ENCODE measurements at places on chromosomes 16 and 17.

- DNase-seq: no peak
These were observed 724 bp downstream of the MVP start for GRCh38 chr16:29820730-29821642.

DNA sequence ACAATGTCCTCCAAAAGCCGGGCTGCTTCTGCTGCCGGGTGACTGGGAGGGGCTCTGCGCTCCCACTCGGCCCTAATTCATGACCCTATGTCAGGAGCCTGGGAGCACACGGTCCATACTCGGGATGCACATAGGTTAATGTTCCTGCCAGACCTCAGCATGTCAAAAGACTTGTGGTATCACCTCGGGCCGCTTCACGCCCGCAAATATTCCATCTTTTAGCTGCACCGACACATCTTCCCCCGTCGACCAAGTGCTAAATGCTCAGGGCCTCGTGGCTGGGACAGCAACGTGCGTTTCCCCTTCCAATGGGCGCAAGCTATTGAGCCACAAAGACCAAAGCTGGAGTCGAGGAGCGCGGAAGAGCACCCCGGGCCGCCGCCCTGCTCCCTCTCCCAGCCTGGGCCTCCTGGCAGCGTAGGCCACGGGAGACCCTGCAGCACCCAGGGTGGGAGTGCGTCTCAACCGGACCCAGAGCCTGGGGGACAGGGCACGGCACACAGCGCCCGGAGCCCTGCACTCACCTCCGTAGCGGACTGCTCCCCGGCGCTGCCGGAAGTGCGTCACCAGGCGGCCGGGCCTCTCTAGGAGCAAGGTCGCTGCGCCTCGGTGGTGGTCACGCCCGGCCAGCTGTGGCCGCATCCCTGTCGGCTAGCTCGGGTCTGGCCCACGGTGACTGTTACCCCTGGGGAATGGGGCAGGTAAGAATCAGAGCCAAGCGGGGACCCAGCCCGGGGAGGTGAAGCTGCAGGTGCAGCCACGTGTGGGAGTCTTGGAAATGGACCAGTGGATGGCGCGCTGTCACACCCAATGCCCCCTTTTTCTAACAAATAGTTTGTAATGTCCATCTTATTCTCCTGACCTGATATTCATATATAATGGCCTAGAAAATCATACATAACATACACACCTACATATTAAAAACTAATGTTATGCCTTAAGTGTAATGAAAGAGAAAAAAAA, at the start of gene ZNF23:
ZNF23 (minus strand) TSS at position 562 of the 963 bp plus-strand sequence. CDS start 5,451 bp downstream, outside the sequence.
- DNase-seq: peak; percentile 59

DNA sequence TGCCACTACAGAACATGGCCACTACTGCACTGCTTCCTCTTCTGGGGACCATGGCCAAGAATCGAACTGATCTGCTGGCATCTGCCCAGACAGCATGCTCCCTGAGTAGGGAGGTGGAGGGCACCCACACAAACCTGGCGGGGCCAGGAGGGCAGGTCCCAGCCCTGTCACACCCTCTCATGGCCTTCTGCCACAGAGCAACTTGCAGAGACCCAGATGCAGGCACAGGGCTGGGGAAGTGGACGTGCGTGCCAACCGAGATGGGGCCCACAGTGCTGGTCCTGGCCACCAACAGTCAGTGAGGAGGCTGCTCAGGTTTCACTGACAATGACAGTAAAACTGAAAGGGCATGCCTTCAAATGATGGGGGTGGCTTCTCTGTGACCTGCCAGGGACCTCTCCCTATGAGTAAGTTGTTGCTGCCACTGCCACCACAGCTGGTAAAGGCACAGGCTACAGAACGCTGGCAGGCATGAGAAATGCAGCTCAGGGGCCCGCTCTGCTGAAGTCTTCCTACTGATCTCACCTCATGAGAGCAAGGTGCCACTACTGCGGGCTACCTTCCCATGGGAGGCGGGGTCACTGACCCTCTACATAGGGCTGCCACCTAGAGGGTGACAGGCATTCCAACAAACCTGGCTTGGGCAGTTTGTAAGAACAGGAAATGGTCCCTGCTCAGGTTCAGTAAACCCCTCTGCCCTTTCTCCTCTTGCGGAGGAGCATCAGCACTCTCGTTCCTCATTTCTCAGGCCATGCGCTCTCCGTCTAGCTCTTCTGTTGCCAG, 15.5 kb downstream of the HIC1 start:
- no peak for DNase-seq

DNA sequence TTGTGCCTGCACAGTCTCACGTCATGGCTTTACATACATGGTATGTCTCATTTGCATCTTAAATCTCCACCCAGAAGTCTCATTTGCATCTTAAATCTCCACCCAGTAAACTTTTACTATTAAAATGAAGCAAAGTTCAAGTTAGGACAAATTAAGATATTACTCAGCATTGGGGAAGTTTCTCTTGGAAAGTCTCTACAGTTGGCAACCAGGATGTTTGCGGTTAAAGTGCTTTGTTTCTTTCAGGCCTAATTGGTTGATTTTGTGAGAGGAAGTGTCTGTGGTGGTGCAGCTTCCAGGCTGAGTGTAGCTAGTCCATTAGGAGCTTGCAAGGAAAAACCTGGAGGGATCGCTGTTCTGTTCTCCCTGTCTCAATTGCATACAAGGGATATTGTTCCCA, 1373.3 kb upstream of the GOT2 start:
- no peak for DNase-seq

- DNase-seq: no peak
These were observed 7.5 kb downstream of the BTBD17 start for GRCh38 chr17:74354123-74354522.

DNA sequence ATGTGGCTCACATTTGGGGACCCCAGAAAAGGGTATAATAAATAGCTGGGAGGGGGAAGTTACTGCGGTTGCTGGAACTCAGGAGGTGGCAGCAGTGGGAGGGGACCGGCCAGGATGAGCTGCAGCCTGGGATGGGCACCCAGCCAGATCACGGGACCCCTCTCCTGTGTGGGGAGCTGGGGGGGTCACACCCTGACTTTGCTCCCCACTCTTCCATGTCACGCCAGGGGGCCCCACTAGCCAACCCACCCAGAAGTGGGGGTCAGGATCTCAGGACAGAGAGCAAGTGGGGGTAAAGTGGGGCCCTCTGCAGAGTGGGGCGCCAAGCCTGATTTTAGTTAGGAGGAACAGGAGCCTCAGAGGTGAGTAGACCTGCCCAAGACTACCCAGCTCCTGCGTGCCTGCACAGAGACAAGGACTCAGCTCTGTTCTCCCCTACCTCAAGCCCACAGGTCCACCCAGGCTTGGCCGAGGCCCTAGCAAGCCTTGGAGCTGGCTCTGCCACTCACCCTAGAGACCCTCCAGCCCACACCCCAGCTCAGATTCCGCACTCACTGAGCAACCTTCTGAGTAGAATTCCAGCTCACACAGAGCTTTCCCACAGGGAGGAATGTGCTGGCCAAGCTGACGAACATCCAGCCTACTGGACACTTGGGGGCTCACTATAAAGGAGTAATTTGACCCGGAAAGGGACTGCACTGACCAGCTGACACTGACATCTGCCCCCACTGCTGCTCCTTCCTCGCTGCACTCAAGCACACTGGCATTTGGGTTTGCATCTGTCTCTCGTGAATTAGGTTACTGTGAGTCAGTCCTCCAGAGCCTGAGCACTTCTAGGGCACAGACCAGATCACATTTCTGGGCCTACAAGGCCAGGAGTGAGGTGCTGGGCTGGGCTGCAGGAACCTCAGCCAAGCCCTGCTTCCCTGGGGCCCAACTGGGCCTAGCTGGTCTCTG, 310.1 kb downstream of the C16orf95 start:
- no peak for DNase-seq

GRCh38 chr16:69243479-69243878, 56.5 kb downstream of the SNTB2 start:
- no peak for DNase-seq

DNA sequence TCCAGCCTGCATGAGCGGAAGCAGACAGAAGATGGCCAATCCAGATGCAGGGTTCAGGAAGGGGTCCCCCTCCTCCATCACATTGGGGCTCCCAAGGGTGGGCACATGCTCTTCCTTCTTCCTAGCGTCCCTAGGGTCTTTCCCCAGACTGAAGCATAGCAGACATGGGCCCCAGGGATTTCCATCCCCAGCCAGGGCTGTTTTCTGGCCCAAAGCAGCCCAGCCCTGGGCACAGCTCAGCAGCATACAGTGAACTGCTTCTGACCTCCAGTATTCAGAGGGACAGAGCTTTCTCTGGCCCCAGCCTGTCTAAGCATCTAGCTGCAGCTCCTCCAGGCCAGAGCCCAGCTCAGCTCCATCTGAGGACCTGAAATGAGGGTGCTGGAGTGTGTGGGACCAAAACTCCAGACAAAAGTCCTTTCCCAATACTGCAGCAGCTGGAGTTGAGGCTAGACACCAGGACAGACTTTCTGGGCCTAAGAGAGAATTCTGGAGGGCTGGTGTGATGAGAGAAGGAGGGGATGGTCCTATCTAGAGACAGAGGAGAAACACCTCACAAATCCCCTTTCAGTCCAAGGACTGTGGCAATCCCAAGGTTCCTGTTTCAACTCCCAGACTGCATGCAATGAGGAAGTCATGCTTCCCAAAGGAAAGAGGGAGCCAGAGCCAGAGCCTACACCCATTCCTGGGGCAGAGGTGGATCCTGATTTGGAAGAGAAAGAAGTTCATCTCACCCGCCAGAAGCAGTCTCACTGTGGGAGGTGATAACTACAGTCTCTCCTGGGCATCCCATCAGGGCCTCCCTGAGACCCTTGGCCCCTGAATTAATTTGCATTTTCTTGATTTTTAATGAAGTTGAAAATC, 4.5 kb upstream of the FOXN1 start:
- DNase-seq: no peak

DNA sequence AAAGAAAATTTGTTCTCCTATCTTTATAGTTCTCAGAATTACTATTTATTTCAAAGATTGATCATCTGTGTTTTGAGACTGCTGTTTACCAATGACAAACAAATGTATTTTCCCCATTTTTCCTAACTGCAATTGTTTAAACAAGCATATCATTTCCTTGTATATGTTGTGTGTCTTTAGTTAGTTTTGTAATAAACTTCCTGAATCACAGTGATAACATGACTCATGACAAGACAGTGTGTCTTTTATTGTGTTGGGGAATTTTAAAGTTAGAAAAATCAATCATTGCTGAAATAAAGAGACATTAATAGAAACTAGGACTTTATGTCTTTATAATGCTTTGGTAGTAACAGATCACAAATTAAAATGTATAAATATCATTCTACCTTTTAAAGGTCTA, 348.5 kb downstream of the KCNJ2 start:
- DNase-seq: no peak

- DNase-seq: no peak
These were observed 233.2 kb downstream of the PRKCA start for GRCh38 chr17:66535611-66536010.

GRCh38 chr17:34991606-34992005, 11.3 kb downstream of the LIG3 start:
- no peak for DNase-seq

DNA sequence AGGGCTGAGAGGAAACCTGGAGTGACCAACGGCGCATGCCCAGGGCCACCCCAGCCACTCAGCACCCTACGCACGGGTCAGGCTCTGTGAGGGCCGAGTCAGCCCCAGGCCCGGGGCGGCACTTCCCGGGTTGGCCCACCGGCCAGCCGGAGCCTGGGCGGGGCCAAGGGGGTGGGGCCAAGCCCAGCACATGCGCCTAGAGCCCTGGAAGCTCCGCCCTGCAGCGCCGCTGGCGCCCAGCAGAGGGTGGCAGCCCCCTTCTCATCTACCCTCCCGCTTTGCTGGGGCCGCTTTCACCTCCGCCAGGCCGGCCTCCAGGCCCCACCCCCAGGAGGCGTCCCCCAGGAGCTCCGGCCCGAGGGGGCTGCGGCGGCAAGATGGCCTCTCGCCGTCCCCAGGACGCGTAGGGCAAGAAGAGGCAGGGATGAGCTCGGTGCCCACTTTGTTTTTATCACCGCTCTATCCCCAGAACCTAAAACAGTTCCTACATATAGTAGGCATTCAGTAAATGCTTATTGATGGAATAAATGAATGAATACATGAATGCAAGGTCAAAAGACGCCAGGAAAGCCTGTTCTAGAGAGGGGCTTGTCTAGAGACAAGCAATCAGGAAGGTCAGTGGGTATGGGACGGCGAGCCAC, 31.3 kb downstream of the MYO18A start:
- DNase-seq: peak; percentile 80

DNA sequence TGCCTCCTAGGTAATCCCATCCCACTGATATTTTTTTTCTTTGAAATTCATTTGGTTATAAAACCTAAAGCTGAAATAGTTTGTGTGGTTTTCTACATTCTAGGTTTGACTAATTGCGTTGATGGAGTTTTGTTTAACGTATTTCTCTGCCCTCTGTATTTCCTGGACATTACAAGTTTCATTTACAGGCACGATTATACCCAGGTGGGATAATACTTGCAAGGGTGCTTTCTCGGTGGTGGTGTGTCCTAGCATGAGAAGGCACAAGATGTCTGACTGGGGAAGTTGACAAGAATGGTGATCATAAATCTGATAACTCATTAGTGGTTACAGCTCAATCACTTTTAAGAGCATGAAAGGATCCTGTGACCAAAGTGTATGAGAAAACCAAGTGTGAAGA, 45.0 kb downstream of the DYNLRB2 start:
- no peak for DNase-seq

- DNase-seq: no peak
These were observed 8.0 kb downstream of the ST3GAL2 start for GRCh38 chr16:70430667-70431536.

DNA sequence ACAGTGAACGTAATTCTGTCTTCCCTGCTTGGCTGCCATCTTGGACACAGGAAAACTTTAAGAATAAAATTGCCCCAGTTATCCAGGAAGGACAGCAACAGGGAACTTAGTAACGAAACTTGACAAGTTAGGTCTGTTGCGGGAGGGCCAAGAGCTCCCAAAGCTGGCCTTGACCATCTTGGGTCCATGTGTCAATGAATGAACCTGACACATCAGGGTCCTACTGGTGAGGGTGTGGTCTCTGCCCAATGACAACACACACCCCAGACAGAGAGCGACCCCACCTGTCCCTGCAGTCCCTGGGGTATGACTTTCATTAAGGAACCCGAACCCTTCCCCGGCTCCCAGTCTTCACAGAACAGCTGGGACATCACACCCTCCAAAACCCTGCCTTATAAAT, 96.3 kb downstream of the NDE1 start:
- no peak for DNase-seq

GRCh38 chr16:22014271-22014873, 6.5 kb downstream of the MOSMO start:
- DNase-seq: no peak

GRCh38 chr17:4672751-4673150, 31.2 kb downstream of the PELP1 start:
- no peak for DNase-seq

GRCh38 chr17:79859676-79860615, 20.7 kb upstream of the CBX4 start:
- no peak for DNase-seq

GRCh38 chr16:55976815-55977214, 101.6 kb upstream of the CES5A start:
- no peak for DNase-seq

- DNase-seq: no peak
These were observed 57.3 kb downstream of the ZFPM1 start for GRCh38 chr16:88510091-88510994.
